Posterior cingulate gyrus (tissue), 11 donors: ENCODE measurements at places on chromosomes 7 and 10.
A peak's percentile ranks its signal among the peaks of the same experiment; 100 is the strongest.

DNA sequence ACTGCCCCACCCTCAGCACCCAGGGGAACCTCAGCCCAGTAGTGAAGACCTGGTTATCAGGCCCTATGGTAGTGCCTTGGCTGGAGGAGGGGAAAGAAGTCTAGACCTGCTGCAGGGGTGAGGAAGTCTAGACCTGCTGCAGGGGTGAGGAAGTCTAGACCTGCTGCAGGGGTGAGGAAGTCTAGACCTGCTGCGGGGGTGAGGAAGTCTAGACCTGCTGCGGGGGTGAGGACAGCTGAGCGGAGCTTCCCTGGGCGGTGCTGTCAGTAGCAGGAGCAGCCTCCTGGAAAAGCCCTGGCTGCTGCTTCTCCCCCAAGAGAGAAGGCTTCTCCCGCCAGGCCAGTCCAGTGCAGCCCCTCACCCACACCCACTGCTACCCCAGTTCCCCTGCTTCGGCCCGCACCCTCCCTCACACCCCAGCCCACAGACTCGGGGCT lies 6.3 kb downstream of the NOS3 start:
- DNase-seq, result no peak

GRCh38 chr10:100904917-100905316 lies 7.8 kb upstream of the SLF2 start:
- DNase-seq, result no peak

DNA sequence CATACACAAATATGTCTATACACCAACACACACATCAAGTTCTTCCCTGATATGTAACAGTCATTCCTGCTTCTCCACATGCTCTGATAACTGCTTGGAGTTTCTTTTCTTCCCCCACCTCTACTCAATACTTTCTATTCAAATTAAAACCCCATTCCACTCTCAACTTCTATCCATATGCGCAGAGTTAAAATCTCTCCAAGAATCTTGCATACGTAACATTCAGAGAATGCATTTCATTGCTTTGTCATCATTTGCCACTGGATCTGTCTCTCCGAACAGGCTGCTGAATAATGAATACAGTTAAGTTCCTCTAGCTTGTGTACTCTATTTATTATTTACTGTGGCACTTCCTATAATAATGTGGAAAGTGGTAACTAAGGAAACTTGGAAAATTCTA lies 68.8 kb downstream of the DGKB start:
- no peak for DNase-seq

DNA sequence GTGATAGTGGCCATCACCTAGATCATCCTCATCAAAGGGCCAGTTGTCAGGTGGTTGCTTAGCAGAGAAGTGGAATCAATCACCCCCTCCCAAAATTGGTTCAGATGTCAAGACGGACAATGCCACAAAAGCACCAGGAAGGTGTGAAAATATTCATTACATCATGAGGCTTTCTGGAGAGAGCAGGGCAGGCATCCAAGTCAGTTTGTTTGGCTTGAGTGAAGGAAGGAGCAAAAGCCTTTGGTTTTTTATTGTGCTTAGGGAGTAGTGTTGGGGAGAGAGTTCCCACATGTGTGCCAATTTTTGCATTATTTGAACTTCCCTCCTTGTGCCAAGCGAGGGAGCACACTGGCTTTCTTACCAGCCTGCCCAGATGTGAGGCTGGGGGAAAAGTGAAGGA lies 1082.9 kb downstream of the LRMDA start:
- DNase-seq, result no peak

DNA sequence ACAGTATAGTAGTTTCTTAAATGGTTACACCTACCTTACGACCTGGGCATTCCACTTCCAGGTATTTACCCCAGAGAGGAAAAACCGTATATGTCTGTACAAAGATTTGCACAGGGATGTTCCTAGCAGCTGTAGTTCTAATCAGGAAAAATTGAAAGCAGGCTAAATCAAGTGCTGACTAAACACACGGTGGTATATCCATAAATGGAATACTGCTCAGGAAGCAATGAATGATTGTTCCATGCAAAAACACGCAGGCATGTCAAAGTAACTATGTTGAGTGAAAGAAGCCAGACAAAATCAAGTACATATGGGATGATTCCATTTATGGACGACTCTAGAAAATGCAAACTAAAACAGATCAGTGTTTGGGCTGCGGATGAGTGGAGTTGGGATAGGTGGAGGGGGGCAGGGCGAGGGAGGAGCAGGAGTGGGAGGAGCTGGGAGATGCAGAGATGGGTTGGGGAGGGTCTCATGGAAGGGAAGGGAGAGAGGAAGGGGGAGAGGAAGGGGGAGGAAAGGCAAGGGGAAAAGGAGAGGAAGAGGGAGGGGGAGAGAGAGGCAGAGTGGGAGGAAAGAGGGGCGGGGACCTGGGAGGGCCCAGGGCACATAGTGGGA lies 484 bp upstream of the MSRB2 start:
- no peak for DNase-seq

DNA sequence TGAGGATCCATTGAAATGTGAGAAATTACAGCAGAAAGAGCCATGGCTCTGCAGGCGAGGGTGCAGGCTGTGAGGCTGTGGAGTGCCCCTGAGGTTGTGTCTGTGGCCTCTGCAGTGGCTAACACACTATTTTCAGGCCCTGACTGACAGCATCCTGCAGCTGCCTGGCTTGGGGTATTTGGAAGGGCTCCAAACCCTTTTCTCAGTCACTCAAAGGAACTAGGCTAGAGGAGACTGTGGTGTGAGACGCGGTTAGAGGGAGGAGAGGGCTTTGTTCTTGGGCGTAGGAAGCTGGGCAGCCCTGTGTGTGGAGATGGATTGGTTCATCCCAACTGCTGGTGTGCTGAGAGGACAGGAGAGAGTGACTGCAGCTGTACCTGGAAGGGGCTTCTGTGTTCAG lies 134.9 kb downstream of the RAMP3 start:
- no peak for DNase-seq

GRCh38 chr10:122163174-122164022 lies 107.7 kb upstream of the BTBD16 start:
- DNase-seq, result peak; percentile 69

- no peak for DNase-seq
Observed at GRCh38 chr10:57513637-57514036, 754.1 kb downstream of the IPMK start.

DNA sequence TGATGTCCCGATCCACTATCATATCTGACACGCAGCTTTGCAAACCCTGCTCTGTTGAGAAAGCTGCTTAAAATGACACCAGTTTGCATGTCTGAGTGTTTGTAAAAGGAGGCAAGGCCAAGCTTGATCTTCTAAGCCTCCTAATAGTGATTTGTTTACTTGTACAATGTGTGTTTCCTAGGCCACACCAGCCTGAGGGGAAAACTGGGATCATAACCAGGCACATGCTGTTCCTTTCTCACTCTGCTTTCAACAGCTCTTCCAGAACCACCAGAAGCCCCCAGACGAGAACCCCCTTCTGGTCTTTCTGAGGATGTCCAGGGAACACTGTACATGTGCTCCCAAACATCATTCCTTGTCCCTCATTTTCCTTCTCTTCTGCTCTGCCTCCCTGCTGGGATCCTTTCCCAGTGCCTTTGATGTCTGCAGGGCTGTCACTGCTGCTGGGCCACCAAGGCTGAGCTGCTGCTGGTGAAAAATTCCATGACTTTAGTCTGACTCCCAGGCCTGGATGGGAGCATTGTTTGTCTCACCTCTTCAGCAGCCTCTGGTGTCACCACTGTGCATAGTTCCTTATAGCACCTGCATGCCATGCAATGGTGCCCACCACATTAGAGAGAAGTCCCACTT lies 4.0 kb upstream of the LGI1 start:
- no peak for DNase-seq

DNA sequence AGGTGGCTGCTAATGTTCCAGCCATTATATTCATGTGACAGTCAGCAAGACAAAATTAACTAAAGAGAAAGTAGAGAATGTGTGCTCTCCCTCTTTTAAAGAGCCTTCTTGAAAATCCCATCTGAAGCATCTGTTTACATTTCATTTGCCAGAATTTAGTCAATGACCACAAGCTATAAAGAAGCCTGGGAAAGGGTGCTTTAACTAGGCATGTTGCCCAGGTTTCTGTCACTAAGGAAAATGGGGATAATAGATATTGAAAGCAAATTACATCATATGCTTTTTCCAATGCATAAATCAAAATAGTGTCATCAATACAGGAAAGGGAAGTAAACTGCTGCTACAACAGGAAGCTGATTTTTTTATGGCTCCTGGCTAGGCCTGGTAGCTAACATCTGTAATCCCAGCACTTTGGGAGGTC lies 67.7 kb downstream of the ELAPOR2 start:
- no peak for DNase-seq

GRCh38 chr7:94240902-94241301 lies 153.8 kb upstream of the COL1A2 start:
- no peak for DNase-seq

DNA sequence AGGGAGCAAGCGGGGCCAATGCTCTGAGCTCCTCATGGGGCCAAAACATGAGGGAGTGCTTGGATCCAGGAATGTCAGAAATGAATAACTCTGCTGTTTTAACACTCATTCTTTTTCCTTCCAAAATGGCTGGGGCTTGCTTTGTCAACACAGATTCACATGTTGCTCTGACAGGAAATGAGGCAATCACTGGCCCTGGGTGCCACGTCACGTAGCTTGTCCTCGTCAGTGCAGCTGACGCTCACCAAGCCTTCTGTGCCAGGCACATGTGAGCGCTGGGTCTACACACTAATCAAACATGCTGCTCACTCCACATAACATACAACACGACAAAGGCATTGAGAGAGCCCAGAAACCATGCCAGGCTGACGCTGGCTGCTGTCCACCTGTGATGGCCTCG lies 198.9 kb downstream of the WDR37 start:
- DNase-seq, result no peak

- no peak for DNase-seq
Observed at GRCh38 chr7:23539494-23539907, 7.7 kb upstream of the TRA2A start.

DNA sequence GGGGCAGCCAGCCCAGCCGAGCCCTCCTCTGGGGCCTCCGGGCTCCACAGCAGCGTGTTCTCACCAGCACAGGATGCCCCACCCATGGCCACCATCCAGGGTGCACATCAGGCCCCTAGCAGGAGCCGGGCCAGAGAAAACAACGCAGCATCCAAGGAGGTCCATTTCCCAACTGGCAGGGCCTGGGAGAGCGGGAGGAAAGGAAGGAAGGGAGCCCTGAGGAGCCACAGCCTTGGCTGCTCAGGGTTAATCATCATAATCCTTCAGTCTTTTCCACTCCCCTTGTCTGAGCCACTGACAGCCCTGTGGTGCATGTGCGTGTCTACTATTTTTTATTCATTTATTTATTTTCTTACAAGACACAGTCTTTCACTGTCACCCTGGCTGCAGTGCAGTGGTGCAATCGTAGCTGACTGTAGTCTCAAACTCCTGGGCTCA lies 3.6 kb downstream of the PLAC9 start:
- DNase-seq, result no peak

DNA sequence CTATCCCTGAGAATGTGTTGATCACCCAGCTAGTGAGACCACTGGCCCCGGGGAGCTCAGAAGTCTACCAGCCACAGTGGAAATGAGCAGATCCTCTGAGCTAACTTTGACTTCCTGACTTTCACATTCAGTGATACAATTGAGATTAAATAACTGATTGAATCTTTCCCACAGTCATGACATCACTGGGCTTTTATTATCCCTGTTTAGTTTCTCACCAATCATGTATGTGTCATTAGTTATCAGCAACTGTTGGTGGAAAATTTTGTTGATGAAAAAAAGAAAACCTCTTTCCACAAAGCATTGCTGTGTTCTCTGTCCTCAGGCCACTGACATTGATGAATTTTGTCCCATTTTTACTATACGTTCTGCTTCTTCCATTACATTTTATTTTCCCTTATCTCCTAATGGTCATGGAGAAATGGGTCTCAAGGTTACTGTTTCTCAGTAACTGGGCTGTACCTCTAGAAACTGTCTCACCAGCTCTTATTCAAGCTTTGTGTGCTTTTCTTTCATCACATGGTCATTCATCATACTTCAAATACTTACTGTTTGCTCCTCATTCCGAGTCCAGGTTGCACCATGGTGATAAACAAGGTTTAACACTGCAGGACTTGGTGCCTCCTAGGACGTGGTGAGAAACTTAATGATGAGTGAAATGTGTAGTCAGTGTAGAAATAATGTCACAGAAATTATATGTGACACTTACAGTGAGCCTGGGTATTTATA lies 304.7 kb downstream of the CDK14 start:
- no peak for DNase-seq

DNA sequence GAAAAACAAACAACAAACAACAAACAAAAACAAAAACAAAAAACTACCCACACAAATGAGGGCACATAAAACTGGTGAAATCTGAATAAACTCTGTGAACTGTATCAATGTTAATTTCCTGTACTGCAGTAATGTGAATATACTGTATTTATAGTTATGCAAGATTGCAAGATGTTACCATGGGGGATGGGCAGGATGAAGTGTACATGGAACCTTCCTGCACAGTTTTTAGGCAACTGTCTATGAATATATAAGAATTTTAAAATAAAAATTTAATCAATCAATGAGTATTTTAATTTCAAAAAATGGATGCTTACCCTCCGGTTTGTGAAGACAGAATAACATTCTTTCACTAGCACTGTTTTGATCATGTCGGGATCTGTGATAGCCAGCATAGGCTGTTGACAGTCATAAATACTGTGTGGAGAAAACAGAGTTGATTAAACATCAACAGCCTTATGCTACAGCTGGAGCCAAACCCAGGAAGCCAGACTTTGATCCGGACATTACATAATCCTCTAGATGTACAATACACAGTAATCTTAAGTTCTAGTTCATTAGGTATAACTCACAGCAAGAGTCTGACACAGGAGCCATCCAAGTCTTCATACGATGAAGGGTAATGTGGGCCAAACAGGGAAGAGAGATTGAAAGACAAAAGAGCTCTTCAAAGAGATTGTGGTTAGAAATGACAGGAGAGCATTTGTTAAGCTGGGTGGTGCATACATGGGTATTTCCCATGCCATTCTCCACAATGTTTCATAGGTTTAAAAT lies 14.8 kb downstream of the CYP3A7 start:
- DNase-seq, result no peak

- no peak for DNase-seq
Observed at GRCh38 chr7:103134836-103135554, 13.9 kb downstream of the NAPEPLD start.

GRCh38 chr10:79053481-79054202 lies 15.1 kb upstream of the ZMIZ1 start:
- no peak for DNase-seq

- no peak for DNase-seq
Observed at GRCh38 chr10:43344051-43344450, 27.4 kb upstream of the FXYD4 start.

GRCh38 chr10:97782455-97783228 lies 10.8 kb upstream of the SFRP5 start:
- peak; percentile 52 for DNase-seq

- DNase-seq, result no peak
Observed at GRCh38 chr7:150858236-150859197, 6.2 kb downstream of the AOC1 start.

DNA sequence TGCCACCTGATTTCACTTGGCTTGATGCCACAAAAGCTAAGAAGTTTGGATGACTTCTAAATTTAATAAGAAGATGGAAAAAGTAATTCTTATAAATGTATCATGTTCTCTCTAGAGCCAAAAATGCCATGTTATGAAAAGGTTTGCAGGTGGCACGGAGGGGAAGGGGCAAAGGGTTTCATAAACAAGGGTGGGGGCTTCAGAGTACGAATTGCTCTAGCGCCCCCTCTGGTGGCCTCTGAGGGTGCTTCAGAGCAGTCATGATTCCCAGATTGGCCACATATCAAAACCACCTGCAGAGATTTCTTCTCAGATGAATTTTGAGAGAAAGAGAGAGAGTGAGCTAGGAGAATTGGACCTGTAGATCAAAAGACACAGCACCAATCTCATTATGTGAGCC lies 208.6 kb upstream of the YAE1 start:
- no peak for DNase-seq
